ENCODE measurements at places on chromosomes 7 and 10.
A peak's percentile ranks its signal among the peaks of the same experiment; 100 is the strongest.

DNA sequence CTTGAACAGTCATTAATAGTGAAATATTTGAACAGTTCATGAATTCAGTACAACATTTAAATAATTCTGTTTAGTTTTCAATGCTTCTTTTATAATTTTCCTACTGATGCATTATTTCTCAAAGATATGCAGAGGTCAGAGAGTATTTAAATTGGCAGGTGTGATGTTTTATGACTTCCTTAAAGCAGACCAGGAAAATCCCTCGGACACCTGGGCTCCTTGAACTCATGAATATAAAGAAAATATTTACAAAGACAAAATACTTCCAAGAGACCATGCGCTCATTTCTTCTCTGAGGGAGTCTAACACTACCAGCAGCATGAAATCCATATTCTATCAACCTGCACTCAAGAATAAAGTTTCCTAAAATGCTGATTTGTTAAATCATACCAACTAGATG is 127.6 kb downstream of the IPMK start:
- DNase-seq, result no peak

GRCh38 chr10:79491143-79491835 is 21.0 kb upstream of the EIF5AL1 start:
- DNase-seq, result peak; percentile 20

- no peak for DNase-seq
Measured at GRCh38 chr10:90964781-90965465, 44.0 kb upstream of the ANKRD1 start.

- DNase-seq, result no peak
Measured at GRCh38 chr10:31605426-31605825, 286.4 kb downstream of the ZEB1 start.

Measured in tibial artery (tissue), 4 donors.